ENCODE measurements at places on chromosomes 16 and 17.

GRCh38 chr16:1081734-1082265, 9.3 kb downstream of the SSTR5 start:
- no peak for DNase-seq

- DNase-seq = no peak
Observed at GRCh38 chr17:44078412-44078811, 7.9 kb downstream of the G6PC3 start.

DNA sequence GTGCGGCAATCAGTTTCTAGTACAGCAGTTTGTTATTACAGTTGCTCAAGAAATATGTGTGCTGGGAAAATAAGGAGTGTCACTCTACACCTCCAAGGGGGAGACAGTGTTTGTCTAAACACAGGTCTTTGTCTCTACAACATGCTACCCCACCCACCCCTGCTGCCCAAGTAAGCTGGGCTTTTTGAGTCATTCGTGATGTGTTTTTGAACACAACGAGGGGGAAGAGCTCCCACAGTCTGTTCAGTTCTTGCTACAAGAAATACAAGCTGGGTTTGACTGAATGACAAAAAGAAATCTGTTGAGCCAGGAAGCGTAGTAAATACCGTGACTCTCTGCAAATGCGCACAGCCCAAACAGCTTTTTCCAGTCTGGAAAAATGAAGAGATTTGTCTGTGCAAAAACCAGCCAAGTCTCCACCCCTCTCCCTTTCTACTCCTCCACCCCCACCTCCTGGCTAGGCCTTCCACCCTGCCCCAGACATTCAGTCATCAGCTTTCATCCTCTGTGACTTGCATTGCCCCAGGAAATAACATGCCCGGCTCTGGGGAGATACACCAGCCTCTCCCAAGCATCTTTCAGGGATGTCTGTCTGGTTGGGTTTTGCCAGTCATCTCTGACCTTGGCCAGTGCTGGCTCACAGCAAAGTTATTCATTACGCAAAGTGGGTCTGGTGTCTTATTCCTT, 25.7 kb downstream of the CHD9 start:
- DNase-seq = peak; percentile 65

DNA sequence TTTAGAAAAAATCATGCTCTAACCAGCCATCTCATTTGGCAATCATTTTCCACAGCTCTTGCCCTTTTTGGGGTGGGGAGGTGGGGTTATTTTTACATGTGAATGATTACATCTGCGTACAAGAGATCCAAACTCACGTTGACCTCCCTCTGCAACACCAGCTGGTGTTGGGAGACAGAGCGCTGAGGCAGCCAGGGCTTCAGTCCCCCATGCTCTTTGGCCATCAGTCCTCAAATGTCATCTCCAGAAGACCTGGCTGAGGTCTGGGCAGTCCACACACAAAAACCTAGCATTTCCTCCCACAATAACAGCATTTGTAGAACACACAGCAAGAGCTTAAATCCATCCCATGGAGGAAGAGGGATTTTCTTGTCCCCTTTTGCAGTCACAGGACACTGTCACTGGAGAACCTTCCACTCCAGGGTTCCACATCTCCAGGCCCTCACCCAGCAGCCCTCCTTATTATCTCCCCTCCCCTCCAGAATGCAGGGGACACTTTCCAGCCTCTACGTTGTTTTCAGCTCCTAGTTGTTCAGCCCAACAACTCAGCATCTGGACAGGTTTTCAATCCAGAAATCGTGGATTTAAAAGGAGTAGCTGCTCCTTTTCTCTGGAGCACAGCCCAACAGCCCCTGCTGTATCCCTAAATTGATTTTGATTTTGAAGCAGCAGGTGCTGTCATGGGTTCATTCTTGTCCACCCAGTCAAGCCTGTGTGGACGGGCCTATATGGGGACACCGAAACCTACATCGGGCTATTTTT, 21.1 kb downstream of the MEOX1 start:
- no peak for DNase-seq

GRCh38 chr17:3951420-3951819, 12.8 kb downstream of the ATP2A3 start:
- DNase-seq = no peak

GRCh38 chr16:11534262-11534661, 52.5 kb downstream of the LITAF start:
- no peak for DNase-seq

GRCh38 chr16:76749780-76750375, 441.1 kb upstream of the MON1B start:
- DNase-seq = no peak

GRCh38 chr16:19710191-19710908, 7.7 kb downstream of the KNOP1 start:
- DNase-seq = no peak

DNA sequence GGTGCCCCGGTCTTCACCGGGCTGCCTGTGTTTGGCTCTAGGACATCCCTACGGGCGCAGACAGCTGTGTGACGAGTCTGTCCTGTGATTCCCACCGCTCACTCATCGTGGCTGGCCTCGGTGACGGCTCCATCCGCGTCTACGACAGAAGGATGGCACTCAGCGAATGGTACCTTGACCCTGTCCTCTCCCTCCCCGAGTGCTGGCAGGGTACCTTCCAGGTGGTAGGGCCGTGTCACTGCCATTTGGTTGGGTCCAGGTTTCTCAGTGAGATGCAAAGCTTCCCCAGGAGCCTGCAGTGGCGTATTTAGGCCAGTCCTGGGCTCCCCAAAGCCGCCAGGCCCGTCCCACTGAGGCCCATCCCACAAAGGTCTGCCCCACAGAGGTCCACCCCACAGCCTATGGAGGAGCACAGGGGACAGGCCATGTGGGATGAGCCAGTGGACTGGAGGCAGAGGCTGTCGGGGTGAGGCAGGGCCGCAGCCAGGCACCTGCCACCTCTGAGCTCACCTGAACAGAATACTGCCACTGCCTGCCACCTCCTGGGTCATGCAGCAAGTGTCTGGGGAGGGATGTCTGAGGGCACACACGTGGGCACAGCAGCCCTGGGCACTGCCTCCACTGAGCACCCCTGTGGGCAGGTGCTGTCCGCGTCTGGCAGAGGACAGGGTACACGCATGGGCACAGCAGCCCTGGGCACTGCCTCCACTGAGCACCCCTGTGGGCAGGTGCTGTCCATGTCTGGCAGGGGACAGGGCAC, 31.4 kb upstream of the CHMP6 start:
- DNase-seq = no peak

GRCh38 chr16:77297996-77298395, 98.8 kb downstream of the SYCE1L start:
- no peak for DNase-seq

DNA sequence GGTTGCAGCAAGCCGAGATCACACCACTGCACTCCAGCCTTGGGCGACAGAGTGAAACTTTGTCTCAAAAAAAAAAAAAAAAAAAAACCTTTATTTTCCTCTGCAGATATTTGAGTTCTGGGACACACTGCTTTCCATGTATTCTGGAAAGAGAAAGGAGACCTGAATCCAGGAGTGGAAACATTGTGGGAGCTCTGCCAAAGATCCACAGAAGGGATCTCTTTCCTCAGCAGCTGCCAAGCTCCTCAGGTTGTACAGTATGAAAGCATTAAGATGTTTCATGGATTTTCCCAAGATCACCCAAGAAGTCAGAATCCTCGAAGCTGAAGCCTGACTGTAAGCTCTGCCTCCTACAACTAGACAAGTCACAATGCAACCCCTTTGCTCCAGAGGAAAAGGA, 13.5 kb downstream of the NPRL3 start:
- no peak for DNase-seq

- no peak for DNase-seq
Observed at GRCh38 chr17:38620551-38621277, 15.0 kb upstream of the SRCIN1 start.

DNA sequence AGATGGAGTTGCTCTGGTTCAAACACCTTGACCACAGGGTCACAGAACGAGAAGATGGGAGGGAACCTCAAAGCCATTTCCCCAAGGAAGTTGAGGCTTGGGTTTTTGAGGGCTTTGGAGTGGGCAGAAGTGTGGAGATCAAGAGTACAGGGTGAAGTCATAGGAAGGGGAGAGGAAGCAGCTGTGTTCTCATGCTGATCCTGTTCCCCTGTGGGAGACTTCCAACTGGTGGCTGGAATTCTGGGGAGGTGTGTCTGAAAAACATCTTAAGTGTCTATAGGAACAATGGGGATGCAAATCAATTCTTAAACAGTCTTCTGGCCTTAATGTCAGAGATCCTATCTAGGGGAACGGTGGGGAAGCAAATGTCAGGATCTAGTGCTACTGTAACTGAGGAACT, 38.8 kb upstream of the HSBP1 start:
- DNase-seq = no peak

DNA sequence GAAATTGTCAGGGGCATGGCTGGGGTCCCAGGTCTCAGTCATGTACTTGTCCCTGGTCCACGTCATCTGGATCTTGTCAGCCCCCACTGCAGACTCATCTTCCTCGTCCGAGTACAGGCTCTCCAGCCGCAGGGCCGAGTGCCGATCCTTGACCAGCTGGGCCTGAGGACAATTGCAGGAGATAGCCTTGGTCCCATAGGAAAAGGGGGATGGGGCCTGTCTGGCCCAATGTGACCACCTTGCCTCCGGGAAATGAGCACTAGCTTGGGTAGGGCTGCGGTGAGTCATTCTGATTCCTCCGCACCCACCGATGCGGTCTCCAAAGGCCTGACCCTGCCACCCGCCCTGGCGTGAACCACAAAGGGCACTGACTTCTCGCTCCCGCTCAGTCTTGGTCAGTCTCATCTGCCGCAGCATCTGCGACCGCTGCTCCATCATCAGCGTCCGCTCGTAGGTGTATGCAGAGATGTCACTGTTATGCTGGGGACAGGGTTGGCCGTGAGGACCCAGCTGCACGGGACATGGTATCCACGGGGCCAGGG, 1.5 kb upstream of the LCAT start:
- no peak for DNase-seq

GRCh38 chr17:64083563-64084085, 46.3 kb downstream of the ERN1 start:
- no peak for DNase-seq

GRCh38 chr16:89710709-89711564, 9.4 kb upstream of the SPATA2L start:
- DNase-seq = no peak

- peak; percentile 41 for DNase-seq
Observed at GRCh38 chr17:41067281-41067680, 1.6 kb upstream of the KRTAP2-4 start.

- DNase-seq = no peak
Observed at GRCh38 chr17:9322326-9322725, 253.3 kb downstream of the STX8 start.

DNA sequence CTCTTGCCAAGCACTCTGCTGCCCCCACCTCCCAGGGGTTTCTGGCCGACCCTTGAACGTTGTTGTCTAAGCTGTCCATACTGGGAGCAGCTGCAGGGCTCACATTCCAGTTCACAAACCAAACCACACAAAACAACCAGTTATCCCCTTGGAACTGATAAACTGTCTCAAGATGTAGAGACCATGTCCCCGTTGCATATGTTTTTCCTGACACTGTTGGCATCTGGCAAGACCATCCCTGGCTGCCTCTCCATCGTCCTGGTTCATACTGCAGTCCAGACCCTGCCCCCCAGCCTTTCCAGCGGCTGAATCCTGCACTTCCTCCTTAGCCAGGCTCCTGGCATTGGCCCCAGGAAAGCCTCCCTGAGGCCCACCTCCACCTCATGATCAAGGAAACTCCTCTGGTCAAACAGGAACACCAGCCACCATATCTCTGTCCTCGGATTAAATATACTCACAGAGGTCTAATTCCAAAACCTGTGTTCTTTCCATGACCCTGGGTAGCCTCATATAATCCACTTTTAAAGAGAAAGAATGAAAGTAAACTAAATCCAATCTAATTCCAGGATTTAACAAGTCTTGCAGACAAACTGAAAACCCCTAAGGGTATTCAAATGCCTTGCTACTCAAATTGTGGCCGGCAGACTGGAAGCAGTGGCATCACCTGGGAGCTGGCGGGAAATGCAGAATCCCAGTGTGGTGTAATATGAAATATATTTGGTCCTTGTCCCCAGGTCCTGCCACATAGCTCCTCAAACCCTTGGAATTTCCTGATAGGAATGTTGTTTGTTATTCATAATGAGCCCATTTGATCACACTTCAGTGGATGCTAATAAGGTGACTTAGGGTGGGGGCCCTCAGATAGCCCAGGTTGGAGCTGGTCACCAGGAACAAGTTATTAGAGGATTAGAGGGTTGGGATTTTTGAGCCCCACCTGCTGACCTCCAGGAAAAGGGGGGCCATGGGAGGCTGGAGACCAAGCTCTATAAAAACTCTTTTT, 14.2 kb downstream of the GAS7 start:
- no peak for DNase-seq

DNA sequence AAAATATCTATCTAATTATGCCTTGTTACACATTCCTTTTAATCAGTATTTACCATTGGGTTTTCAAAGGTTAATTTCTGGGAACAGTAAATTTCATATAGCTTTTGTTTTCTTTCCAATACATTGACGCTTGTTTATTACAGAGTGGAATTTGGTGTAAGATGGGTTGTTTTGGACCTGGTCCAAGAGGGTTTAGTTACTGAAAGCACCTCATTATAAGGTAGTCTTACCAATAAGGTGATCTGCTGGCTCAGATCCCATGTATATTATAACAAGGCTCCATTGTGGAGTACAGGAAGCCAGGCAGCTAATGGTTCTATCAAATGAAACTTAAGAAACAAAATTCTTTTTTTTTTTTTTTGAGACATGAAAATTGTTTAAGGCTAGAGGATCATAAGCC, 87.3 kb upstream of the NACA2 start:
- no peak for DNase-seq

DNA sequence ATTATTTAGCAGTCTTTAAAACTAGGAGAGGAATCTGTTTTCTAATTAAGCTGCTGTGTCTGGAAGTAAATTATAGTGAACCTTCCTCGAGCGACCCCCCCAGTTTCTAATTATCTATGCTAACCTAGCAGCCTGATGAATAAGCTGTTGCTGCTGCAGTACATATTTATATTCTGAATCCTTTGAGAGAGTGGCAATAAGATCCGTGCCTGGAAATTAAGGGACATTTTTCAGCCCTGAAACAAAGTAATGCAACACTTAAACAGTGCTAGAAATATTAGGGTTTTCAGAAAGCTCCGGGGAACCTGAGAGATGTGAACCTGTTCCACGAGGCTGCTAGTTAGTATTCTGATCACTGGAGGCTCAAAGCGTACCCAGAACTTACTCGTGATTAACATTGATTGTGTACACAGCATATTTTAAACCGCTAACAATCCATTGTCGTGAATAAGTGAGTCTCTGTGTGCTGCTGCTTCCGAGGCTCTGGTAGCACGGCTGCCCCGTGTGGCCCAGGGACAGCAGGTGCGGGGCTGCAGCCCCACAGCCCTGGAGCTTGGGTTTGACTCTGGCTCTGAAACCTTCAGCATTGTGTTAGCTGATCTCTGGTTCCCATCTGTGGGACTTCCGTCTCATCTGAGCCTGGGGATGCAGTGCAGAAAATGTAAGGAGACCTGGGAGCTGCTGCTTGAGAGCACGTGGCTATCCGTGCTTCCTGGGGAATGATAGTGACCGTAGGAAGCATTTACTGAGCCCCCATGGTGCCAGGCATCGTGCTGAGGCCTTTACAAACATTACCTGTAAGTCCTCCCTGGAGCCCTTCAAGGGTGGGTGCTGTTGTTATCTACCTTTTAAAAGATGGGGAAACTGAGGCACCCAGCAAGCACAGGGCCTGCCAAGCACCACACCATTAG, 190.9 kb upstream of the CHMP6 start:
- no peak for DNase-seq
